ENCODE measurements at places on chromosomes 2 and 18.

- no peak for DNase-seq
Measured at GRCh38 chr2:16523711-16524110, 141.9 kb downstream of the CYRIA start.

DNA sequence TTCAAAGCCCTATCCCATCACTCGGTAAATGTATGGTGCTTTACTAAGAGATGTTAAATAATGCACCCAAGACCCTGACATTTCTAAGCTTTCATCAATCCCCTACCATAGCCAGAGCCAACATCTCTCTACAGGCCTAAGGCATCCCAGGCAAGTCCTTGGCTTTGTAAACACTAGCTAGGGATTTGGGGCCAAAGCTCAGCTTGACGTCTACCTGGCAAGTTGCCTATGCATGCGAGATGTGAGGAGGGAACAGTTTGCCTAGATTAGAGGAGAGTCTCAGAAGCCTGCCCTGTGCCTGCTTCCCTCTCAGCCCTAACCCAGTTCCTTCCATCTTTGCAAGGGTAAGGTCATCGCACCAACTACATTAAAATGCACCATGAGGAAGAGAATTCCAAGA is 221.5 kb upstream of the NCKAP5 start:
- DNase-seq = no peak

- DNase-seq = no peak
Measured at GRCh38 chr2:192228685-192229084, 34.0 kb upstream of the TMEFF2 start.

- DNase-seq = no peak
Measured at GRCh38 chr2:49714454-49714853, 560.1 kb upstream of the FSHR start.

DNA sequence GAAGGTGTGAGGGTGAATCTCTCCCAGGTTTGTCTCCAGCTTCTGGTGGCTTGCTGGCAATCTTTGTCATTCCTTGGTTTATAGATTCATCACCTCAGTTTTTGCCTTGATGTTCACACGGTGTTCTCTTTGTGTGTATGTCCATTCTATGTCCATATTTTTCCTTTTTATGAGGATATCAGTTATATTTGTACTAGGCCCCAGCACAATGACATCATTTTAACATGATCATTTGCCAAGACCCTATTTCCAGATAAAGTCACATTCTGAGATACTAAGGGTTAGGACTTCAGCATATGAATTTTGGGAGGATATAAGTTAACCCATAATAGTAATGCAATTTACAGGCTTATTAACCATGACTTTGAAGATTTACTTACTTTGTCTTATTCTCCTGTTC is 649.0 kb downstream of the CPS1 start:
- no peak for DNase-seq

DNA sequence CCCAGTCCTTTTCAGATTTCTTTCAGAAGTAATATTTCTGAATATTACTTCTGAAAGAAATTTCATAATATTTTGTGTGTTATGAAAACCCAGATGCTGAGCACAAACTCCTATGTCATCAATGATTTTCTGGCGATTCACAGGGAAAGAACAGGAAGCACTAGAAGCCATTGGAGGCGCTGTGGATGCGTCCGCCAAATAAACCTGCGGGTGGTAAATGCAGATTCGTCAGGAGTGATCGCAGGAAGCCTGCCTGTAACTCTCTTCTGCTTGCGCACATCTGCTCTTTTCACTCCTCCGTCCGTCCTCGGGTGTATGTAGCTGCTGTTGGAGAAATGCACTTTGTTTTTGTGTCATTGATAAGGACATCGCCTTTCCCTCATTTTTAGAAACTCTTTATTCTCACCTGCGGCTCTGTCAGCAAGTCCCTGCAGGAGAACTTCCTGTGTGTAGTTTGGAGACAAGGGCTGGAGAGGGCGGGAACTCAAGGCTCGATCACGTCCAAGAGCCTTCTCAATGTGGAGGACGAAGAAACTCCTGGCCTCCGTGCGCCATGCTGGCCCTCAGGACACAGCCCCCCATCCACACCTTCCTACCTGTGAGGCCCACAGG is 483.8 kb downstream of the GALR1 start:
- DNase-seq = no peak
